ENCODE measurements at places on chromosomes 12 and 14.
A peak's percentile ranks its signal among the peaks of the same experiment; 100 is the strongest.

GRCh38 chr12:113755098-113755497, 211.0 kb downstream of the RBM19 start:
- DNase-seq = no peak

DNA sequence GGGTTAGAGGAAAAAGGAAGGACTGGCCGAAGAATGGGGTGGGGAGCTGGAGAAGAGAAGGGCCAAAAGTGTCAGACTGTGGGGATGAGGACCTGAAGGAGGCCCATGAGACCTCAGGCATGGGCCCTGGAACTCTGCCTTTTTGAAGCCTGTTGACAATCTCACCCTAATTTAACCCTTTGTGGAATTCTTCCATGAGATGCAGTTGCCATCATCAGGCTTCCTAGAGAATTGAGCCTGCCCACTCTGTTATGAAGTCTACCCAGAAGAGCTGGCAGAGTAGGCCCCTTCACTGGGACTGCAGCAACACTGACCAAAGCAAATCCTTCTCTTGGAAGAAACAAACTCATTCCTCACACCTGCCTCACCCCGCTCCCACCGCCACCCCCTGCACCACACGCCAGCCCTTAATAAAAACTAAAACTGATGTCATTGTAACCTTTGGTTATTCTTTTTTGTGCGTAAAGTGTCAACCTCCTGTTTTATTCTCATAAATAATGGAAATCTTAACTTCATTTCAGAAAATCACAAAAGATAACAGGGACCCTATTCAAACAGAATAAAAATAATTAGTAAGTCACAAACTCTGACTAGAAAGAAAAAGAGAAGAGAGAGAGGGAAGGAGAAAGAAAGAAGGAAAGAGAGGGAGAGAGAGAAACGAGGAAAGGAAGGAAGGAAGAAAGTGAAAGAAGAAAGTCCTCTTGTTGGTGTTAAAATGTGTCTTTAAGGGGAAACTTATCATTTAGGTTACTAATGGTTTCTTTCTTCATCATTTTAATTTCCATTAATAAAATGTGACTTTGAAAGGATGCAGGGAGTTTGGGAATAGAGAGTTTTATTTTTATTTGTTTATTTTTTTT, 61.3 kb downstream of the CRADD start:
- no peak for DNase-seq

GRCh38 chr12:50215033-50215432, 47.9 kb upstream of the CERS5 start:
- peak; percentile 46 for DNase-seq

- peak; percentile 12 for DNase-seq
Observed at GRCh38 chr12:120598674-120599463, 17.7 kb upstream of the POP5 start.

GRCh38 chr12:110702081-110702480, 13.2 kb upstream of the HVCN1 start:
- DNase-seq = no peak

- DNase-seq = no peak
Observed at GRCh38 chr14:66724996-66725395, 217.0 kb downstream of the GPHN start.

GRCh38 chr12:62799126-62799736, 135.7 kb downstream of the PPM1H start:
- peak; percentile 77 for DNase-seq

All from fibroblast of skin of abdomen (primary cell).